Frontal cortex (tissue), 4 donors: ENCODE measurements at places on chromosomes 7 and 10.

GRCh38 chr7:41915871-41916270 is 213.0 kb upstream of the INHBA start:
- DNase-seq, result no peak

GRCh38 chr7:5667391-5667790 is 114.1 kb downstream of the RNF216 start:
- no peak for DNase-seq

GRCh38 chr7:3092468-3092867 is 48.8 kb upstream of the CARD11 start:
- DNase-seq, result peak; percentile 30

DNA sequence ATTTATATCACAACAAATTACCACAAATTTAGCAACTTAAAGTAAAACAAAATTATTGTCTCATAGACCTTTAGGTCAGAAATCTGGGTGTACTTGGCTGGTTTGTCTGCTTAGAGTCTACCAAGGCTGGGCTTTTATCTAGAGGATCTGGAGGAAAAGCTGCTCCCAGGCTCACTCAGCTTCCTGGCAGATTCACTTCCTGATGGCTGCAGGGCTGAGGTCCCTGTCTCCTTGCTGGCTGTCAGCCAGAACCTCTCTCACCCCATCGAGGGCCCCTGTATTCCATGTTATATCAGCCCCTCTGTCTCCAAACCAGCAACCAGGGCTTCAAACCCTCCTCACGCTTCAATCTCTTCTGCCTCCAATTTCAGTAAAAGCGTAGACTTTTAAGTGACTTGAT is 734.9 kb downstream of the NRG3 start:
- DNase-seq, result no peak

GRCh38 chr7:19061331-19061730 is 56.1 kb downstream of the TWIST1 start:
- DNase-seq, result no peak

GRCh38 chr7:147412782-147413556 is 1177.6 kb upstream of the C7orf33 start:
- DNase-seq, result no peak

DNA sequence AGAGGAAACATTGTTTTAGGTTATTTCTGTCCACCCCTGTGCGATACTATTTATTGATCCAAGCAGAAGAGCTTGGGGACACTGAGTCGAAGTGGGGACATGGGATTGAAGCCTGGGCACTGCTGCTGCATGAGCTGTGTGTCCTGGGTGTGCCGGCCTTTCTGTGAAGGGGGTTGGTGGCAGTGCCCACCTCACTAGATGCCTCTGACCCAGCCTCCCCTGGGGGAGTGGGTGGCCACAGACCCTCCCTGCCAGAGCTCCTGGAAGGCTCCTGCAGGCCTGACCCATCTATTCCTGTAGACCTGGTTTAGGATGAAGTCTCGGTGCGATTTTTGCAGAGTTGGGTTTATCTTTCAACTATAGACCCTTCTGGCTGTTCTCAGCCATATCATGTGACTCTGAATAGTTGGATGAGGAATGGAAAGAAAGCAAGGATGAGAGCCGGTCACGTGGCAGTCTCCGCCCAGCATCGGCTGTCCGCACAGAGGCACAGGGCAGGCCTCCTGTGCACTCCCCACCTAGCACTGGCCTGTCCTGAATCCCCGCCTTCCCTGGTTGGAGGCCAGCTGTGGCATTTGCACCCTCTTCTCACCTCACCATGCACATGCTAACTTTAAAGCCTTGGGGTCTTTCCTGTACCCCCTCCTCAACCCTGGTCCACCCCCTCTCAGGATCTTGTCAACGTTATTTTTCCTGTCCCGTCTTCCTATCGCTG is 17.6 kb upstream of the SH2D4B start:
- no peak for DNase-seq

DNA sequence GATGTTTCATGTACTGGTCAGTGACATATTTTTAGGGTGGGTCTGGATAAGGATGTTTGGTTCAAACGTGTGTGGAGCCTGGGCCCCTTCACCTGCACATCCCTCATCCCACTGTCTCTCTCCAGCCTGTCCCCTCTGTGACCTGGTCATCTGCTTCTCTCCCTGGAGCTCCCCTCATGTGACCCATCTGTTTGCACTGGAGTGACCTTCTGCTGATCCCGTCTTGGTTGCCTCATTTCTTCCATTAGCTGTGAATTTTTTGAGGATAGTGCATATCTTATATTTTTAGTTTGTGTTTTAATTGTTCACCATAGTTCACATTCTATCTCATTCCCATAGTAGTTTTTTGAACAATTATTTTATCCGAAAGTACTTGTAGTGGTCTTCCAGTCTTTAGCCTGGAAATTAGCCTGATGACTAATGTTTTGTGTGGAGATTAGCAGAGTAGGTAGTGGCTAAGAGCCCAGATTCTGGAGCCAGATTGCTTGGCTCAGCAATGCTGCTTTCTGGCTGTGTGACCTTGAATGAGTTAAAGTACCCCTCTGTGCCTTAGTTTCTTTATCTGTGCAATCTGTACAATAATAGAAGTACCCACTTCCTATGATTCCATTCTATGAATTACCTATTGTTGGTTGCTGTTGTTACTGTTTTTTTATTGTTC is 224.5 kb downstream of the LRMDA start:
- DNase-seq, result no peak

DNA sequence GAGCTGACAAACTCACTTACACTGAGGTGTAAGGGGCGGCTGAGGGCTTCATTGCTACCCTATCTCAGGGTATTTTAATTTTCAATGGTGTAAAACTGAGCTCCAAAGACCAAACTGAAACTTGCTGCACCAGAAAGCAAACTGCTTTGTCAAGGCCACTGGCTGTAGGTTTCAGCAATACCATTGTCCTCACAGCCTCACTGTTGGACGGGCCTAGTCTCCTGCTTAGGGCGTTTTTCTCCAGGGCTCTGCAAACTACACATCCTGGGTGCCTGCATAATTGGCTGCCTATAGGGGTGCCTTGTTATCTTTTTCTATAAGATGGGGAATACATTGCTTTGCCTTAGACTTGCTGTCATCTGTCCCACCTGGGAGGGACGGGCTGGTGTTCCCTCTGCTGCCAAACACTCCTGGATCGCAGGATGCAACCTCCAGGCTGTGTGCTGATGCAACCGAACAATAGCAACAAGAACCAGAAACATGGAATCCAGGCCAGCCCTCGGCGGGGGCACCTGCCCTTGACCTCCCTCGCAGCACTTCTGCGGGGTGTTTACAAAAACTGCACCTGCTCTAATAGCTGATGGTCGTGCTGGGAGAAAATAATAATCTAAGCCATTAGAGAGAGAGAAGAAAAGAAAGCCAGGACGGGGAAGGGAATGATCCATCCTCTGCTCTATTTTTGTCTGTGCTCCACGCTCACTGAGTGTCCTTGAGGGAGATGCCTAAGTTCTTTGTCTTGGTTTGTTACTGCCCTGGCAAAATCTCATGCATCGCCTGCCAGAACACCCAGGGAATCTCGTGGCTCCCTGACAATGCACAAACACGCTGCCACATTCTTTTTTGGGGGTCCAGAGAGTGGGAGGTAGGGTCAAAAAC is 104.5 kb downstream of the GALNT17 start:
- no peak for DNase-seq

- no peak for DNase-seq
These were observed 483.5 kb upstream of the POT1 start for GRCh38 chr7:125412890-125413665.

- DNase-seq, result no peak
These were observed 688 bp downstream of the PTN start for GRCh38 chr7:137342828-137343261.

GRCh38 chr7:135186841-135187253 is 16.3 kb upstream of the CYREN start:
- DNase-seq, result no peak

- no peak for DNase-seq
These were observed 161.7 kb downstream of the ADARB2 start for GRCh38 chr10:1575481-1576244.

DNA sequence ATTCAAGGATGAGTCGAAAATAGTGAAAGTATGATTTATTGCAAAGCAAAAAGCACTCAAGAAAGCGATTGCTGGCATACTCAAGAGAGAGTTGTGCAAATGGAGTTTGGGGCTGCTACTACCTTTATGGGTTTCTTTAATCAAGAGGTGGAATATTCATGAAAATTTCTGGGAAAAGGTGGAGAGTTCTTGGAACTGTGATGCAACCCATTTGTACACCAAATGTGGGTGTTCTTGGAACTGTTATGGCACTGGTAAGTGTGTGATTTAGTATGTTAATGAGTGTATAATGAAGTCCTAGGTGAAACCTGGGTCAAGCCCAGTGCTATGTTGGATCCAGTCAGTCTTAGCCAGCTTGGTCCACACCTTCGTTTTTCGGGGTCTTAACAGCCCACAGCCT is 3.4 kb upstream of the VOPP1 start:
- no peak for DNase-seq

GRCh38 chr10:15172306-15172840 is 3.9 kb upstream of the NMT2 start:
- DNase-seq, result no peak

GRCh38 chr10:31709028-31709427 is 219.6 kb downstream of the ARHGAP12 start:
- DNase-seq, result no peak

DNA sequence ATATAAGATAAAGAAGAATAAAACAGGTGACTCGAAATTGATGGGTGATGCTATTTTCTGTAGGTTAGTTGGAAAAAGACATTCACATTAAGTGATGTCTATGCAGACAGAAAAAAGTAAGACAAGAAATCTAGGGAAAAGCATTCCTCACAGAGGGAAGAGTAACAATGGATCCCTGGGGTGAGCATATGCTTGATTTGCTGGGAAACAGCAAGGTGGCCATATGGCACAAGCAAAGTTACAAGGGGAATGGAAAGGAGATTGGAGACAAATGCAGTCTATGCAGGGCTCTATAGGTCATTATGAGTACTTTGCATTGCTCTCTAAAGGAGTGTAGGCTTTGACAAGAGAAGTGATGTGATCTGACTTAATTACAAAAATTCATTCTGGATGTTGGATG is 90.9 kb upstream of the ZNF804B start:
- DNase-seq, result no peak

GRCh38 chr7:121366852-121367431 is 29.2 kb downstream of the FAM3C start:
- DNase-seq, result peak; percentile 14

DNA sequence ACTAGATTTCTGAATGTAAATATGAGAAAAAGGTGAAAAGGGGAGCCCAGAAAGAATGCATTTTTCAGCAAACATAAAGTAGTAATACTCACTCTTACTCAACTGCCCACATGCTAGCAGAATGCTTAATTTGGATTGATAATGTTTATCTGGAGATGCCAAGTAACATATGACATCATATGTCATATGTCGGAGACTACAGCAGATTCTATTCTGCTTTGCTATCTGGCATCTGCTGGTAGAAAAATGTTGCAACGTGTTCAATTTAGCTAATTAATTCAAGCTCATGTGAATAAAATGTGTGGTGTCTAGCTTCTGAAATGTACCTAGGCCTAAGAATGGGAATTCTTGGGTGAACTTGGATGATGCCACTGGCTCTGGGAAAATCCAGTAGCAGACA is 4.5 kb downstream of the BBIP1 start:
- DNase-seq, result no peak

DNA sequence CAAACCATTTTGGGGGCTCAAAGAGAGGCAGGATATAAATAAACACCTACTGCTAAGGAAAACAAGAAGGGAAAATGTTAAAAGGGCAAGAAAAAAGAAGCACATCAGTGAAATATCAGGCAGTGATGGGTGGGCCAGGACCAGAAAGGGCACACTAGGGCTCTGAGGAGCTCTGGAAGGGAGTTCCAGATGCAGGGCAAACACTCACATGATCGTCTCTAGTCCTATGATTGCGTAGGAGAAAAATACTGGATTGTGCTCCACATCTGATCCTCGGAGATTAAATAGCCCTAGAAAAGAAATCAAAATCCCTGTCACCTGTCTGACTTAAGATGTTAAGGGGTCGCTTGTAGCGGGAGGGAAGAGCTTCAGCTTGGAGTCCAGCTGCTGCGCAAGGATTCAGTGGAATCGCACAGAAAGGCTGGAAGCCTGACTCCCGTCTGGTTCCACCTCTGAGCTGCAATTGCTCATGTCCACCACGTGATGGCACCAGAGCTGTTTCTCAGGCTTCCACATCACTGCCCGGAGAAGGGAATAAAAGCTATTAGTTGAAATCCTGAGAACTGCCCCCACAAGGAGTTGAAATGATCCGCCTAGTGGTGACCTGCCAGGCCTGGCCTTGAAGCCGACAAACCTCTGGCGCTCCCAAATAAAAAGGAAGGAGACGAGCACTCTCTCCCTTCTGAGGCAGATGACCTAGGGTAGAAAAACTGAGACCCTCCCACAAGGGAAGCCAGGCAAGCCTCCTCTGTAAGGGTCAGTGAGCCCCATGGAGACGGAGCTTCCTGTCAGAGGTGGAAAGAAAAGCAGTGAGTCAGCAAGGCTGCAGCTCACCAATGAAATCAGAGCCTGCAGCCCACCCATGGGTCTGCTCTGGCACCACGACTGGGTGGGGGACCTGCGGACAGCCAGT is 39.2 kb downstream of the XPNPEP1 start:
- peak; percentile 43 for DNase-seq

DNA sequence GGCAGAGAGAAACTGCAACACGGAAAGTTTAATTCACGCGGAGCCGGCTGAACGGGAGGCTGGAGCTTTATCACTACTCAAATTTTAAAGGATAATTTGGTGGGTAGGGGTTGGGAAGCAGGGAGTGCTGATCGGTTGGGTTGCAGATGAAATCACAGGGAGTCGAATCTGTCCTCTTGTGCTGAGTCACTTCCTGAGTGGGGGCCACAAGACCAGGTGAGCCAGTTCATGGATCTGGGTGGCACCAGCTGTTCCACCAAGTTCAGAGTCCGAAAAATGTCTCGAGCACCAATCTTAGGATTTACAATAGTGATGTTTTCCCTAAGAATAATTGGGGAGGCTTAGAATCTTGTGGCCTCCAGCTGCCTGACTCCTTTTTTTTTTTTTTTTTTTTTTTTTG is 3.6 kb upstream of the PRAP1 start:
- no peak for DNase-seq

DNA sequence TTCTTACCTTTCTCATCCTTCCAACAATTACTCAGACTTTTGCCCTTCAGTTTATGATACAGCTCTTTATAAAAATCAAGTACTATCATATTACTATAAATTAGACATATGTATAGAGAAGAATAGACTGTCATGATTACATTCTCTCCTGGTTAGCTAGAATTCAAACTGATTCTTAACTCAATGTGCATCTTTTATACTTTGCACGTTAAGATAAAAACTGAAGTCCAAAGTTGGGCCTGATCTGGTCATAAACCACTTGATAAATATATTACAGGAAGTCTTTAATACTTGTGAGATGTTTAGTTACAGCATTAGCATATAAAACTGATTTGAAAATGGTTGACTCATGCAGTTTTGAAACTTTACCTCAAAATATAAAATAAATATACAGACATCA is 2.6 kb downstream of the AGR3 start:
- no peak for DNase-seq

DNA sequence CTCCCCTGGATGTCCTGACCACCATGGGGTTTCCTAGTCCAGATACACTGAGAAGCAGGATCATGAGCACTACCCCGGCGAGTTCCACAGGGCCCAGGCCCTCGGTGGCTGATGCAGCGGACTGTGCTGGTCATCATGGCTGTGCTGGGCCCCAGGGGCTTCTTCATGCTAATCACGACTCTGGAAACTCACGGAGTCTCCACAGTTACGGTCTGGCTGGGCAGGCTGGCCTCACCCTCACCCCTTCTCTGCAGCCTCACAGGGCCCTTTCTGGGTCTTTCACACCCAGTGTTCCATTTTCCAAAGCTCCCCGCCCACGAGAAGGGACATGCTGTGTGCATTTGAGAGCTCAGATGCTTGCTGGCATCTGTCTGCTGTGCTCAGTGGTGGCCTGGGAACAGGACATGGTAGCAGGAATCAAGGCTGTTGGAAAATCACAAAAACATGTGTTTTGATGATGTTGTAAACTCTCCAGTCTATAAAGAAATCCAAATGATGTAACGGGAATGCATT is 119.0 kb downstream of the PTPN20 start:
- no peak for DNase-seq
